GDM1 (cell line): ENCODE measurements at places on chromosomes 1 and 21.

DNA sequence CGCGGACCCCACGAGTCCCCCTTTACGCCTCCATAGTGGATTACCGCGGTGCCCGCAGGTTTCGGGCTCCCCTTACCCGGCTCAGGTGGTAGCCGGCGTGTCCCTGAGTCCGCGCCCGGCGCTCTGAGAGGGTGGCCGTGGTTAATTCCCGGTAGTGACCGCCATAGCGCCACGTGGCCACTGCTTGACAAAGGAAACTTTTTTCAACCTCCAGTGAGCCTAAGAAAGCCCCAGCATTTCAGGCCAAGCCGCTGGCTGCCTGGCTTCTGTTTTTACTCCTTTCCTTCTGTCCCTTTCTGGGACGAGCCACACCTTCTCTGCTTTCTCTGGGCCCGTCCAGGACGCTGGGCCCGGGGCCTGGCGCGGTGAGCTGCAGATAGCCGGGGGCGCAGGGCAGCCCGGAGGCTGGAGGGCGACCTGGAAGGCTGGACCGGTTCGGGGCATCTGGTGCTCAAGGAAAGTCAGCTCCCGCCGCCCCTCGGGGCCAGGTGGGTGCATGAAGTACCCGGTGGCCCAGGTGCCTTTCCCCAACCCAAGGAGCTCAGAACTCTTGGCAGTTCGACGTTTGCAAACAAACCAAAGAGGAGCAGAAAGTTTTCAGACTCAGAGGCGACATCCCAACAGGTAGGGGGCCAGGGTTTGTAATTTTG lies 540 bp upstream of the C1orf198 start:
- DNase-seq: no peak

- peak; percentile 63 for DNase-seq
Observed at GRCh38 chr21:45535341-45536081, 6.7 kb downstream of the SLC19A1 start.

- no peak for DNase-seq
Observed at GRCh38 chr1:199762572-199762971, 264.9 kb upstream of the NR5A2 start.

DNA sequence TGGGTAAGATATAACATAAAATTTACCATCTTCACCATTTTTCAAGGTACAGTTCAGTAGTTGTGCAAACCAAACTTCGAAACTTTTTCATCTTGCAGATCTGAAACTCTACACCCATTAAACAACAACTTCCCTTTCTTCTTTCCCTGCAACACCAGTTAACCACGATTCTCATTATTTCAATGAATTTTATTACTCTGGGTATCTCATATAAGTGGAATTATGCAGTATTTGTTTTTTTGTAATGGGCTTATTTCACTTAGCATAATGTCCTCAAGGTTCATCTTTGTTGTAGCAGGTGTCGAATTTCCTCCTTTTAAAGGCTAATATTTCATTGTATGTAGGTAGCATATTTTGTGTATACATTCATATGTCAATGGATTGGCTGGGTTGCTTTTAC lies 146.1 kb downstream of the SPATA46 start:
- DNase-seq: no peak

DNA sequence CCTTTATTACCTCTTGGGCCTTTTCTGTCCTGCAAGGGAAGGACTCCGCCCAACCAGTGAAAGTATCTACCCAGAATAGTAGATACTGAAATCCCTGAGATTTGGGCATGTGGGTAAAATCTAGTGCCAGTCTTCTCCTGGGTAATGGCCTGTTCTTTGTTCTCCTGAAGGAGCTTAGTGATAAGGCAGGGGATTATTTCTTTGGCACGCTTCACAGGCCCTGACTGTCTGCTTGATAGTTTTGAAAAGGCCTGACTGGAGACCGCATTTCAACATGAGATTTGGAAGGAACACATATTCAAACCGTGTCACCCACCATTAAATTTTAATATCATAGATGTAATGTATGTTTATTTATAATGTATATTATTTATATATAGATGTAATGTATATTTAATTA lies 48.9 kb downstream of the RASAL2 start:
- DNase-seq: no peak

DNA sequence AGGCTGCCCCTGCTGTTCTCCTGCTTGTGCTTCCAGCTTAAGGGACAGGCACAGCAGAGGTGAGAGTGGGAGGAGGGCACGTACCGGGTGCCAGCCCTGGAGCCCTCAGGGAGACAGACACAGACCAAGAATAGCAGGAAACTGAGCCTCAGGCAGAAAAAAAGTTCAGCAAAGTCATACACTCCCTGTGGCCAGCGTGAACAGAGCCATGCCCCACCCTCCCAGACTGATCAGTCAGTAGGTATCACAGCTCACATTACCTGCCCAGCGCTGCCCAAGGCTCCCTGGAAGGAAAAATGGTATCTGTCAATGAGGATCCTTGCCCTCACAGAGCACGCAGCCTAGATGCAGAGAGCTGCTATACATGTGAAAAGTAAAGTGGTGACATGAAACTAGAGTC lies 1.3 kb downstream of the UBL4B start:
- no peak for DNase-seq

- DNase-seq: no peak
Observed at GRCh38 chr1:229856009-229856650, 210.9 kb upstream of the GALNT2 start.

DNA sequence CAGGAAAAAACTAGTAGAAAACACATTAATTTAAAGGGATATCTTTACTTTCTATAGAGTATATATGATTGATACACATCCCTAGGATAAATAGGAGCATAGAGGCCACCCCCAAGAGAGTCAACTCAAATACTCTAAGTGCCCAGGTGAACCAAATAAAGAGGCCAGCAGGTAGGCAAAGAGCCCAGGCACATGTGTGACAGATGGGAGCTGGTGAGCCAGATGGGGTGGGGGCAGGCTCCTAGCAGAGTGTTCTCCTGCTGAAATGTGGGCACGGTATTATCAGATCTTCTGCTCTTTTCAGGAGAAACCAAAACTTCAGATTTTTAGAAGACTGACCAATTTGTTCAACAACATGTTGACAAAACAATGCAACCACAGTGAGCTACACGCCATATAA lies 333.4 kb upstream of the PKN2 start:
- no peak for DNase-seq

DNA sequence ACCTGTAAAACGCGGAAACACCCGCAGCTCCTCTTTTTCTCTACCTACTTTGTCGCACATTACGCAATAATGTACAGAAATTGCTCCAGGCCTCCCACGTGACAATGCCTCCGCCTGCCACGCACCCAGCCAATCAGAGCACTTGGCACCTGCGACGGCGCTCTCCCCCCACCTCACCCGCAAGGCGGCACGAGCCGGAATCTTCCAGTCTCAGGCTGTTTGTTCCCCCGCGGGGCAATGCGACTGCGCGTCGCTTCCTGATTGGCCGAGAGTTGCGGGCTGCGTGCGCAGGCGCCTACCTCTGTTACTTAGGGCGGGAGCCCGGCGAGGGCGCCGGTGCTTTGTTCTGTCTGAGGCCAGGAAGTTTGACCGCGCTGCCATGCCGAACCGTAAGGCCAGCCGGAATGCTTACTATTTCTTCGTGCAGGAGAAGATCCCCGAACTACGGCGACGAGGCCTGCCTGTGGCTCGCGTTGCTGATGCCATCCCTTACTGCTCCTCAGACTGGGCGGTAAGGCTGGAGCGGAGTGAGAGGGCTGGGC lies at the start of gene MAEL:
TSS of gene MAEL (plus strand) at position 307 of the 542 bp plus-strand sequence. CDS start at position 380, 73 bp downstream.
- DNase-seq: no peak

- DNase-seq: no peak
Observed at GRCh38 chr1:76501136-76501535, 366.1 kb upstream of the ST6GALNAC5 start.

DNA sequence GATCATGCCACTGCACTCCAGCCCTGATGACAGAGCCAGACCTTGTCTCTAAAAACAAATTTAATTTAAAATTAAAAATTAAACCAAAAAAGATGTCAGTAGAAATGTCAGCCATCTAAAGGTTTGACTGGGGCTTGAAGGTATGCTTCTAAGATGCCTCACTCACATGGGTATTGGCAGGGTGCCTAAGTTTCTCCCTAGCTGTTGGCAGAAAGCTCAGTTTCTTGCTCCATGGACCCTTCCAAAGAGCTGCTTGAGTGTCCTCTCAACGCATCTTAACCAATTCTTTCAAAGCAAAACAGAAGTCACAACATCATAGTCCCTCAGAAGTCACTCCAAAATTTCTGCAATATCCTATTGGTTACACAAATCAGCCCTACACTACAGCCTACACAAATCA lies 231.0 kb upstream of the ADGRL2 start:
- DNase-seq: no peak

DNA sequence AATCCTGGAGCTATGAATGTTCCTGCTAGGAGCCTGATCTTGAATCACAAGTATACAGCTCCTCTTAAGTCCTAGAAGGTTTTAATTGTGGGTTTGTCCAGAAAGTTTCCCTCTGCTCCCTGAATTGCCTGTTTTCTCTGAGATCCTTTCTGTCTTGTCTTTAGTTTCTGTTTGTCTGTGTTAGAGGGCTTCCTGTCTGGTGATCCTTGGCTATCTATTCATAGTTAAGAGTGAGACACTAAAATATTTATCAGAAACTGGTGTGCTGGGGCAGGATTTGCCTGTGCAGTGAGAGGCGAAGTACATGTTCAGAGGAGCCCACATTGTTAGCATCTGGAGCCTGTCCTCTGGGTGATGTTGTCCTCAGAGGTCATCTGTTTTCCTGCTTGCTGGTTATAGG lies 45.4 kb downstream of the ETS2 start:
- no peak for DNase-seq

DNA sequence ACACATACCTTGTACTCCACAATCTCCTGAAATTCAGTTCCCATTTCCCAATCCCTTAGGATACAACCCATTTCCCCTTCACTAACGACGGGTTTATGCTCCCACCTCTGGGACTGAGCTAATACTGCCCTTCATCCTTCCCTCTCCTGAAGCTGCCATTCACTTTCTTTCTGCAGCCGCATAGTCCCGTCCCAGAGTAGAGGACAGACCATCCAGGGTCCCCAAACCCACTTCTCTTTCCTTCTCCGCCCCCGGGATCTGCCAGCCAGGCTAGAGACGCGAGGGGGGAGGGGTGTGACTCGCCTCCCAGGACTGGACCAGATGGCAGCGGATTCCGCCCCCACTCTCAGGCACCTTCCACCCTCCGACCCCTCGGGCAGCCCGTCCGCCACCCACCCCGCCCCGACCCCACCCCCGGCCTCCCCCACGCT lies 679 bp downstream of the ABL2 start:
- DNase-seq: peak; percentile 12

DNA sequence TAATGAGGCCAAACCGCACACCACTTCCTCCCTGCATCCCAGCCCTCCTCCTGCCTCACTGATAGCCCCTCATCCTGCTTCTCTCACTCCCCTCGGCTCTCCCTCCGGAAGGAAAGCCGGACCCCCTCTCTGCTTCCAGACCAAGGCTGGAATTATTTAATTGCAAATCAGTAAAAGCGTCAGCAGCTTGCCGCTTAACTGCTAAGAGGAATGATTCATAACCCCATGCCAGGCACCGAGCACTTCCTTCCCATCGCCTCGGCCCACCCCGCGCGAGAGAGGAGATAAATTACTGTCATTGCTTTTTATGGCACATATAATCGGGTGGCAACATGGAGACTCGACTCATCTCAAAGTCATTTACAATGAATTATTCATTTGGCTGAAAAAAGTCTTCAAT lies 77.3 kb downstream of the UBIAD1 start:
- peak; percentile 27 for DNase-seq

- DNase-seq: no peak
Observed at GRCh38 chr1:95554408-95554807, 320.4 kb downstream of the RWDD3 start.

DNA sequence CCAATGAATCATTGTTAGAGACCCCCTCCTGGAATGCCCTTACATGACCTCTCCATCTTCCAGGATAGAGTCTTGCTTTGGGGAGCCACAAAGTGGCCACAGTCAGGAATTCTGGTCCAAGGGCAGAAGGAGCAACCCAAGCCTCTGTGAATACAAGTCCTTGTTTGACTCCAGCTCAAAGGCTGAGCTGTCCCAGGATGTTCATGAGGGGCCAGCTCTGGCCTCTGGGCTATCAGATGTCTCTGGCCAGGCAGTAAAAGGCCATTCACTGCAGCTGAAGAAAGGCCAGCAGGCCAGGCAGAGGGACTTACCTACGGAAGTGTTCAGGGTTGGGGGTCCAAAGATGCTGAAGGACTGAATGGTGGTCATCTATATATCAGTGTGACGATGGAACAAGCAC lies 98.3 kb upstream of the IPO9 start:
- DNase-seq: no peak

GRCh38 chr1:53693339-53693738 lies 45.6 kb downstream of the GLIS1 start:
- no peak for DNase-seq

DNA sequence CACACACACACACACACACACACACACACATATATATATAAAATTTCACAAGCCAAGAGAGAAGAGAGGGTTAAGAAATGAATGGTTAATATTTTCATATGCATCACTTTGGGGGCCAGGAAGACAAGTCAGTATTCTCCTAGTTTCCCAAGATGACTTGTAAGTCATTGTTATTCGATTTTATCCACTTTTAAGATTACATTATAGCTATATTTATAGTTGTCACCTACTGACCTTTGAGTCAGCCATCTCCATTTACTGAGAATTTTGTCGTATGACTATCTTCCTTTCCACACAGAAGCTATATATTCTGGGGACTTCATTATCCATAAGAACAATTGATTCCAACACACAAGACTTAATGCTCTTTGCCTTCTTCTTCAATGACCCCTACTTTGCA lies 8.9 kb downstream of the LYST start:
- DNase-seq: no peak

GRCh38 chr21:28212061-28212460 lies 780.6 kb downstream of the LTN1 start:
- DNase-seq: no peak
